Activated CD4-positive, CD25-positive, alpha-beta regulatory T cell treated with anti-CD3 and anti-CD28 coated beads, Interleukin-2, amount 50 U/mL, for 72 hours (primary cell): ENCODE measurements at places on chromosomes 16 and 17.

DNA sequence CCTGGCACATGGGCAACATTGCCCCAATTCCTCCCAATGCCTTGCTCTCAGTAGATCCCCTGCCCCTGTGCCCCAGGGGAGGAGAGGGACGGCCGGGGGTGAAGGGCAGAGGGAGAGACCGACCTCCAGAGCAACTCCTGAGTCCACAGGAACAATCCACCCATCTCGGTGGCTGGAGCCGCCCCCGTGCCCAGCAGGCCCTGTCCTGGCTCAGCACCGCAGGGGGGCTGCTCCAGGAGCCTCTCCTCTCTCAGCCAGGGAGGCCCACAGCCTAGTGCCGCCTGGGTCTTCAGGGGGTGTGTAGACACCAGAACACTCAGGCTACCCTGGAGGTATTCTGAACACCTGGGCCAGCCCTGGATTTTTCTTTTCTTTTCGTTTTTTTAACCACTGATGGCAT, 233.7 kb upstream of the SDK2 start:
- DNase-seq = no peak

DNA sequence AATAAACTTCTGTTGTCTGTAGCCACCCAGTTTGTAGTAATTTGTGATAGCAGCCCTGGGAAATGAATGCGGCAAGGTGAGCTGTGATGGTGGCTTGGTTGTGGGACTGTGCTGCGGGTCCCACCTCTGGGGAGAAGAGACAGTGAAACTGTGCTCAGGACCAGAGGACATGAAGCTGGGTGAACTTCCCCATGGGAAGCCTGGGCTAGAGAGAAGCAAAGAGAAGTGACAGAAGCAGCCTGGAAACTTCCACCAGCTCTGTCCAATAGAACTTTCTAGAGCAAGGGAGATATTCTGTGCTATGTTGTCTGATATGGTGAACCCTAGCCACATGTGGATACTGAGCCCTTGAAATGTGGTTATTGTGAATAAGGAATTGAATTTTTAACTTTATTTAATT, 51.5 kb upstream of the EMP2 start:
- no peak for DNase-seq

- no peak for DNase-seq
Observed at GRCh38 chr16:89325861-89326471, 108.5 kb downstream of the ZNF778 start.

DNA sequence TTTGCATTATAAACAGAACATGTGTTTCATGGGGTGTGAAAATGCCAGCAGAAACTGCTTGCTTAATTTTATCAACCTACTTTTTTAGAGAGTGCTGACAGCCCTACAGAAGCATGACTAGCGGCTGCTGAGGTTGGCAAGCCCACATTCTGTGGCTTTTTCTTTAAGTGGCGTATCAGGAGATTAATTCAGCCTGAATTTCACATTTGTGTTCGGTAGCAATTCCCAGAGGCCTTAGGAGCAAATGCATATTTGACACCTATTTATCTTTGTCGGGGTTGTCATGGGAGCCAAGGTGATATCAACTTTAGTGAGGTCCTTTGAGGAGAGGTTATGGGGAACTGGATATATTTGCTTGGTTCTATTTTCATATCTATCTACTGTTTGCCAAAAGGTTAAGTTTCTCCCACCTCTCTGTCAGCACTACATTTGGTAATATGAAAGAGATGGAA, 140.9 kb downstream of the KCNJ2 start:
- DNase-seq = no peak

DNA sequence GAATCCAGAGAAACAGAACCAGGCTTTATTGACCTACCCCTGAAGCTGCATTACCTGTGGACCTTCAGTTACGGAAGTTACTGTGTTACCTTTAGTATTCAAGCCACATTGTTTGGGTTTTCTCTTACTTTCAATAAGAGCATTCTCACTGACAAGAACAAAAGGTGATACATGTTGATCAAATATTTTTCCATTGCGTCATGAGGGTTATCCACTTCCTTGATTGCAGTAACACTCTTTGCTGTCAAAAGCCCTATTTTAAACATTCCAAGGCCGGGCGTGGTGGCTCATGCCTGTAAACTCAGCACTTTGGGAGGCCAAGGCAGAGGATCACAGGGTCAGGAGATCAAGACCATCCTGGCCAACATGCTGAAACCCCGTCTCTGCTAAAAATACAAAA, 28.6 kb upstream of the PAFAH1B1 start:
- no peak for DNase-seq
